ENCODE measurements at places on chromosomes 2 and 18.

DNA sequence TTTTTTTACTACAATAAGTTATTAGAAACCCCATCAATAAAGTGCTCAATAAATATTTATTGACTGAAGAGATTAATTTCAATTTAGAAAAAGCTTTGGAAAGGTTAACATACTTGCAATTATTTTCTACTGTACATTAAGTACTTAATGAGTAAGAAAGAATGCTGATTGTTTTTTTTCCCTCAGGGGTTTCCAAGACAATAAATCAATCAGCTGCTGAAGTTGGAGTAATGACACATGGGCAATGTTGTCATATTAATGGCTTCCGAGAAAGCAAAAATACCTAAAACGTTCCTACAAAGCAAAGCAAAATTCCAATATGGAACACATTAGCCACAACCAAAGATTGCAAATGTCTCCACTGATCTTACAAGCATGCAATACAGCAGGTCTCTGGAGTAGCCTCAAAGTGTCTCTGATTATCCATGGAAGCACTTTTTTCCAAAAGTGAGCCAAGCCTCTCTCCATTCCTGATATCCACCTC is 66.7 kb downstream of the ZC3H6 start:
- DNase-seq, result no peak

DNA sequence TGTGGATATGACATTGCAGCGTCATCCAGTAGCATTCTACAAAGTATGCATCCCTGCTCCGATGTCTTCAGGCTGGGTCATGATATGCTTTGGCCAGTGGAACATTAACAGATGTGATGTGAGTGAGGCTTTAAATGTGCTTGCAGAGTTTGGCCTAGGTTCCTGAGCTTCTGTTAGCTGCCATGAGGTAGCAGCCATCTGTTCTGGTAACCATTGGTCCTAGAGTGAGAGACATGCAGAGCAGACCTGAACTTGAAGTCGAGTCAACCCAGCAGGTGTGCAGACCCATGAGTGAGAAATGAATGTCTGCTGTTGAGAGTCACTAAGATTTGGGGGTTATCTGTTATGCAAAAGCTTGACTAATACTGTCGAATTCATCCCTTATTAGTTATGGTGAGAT is 73.8 kb upstream of the NABP1 start:
- no peak for DNase-seq

DNA sequence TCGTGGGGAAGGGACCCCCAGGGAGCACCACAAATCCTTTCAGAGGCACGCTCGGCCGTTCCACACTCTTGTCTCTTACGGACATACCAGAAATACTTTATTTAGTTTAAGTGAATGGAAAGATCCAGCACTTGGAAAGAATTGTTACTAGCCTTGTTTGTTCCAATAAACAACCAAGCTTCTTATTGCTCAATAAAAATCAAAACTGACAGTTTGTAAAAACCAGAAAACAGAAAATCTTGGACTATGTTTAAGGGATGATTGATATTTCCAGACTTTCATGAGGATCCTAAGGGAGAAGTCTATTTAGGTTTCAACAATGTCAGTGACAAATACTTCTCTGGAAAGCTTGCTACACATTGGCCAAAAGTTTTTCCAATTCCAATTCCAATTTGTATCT is 31.6 kb upstream of the CCBE1 start:
- no peak for DNase-seq

DNA sequence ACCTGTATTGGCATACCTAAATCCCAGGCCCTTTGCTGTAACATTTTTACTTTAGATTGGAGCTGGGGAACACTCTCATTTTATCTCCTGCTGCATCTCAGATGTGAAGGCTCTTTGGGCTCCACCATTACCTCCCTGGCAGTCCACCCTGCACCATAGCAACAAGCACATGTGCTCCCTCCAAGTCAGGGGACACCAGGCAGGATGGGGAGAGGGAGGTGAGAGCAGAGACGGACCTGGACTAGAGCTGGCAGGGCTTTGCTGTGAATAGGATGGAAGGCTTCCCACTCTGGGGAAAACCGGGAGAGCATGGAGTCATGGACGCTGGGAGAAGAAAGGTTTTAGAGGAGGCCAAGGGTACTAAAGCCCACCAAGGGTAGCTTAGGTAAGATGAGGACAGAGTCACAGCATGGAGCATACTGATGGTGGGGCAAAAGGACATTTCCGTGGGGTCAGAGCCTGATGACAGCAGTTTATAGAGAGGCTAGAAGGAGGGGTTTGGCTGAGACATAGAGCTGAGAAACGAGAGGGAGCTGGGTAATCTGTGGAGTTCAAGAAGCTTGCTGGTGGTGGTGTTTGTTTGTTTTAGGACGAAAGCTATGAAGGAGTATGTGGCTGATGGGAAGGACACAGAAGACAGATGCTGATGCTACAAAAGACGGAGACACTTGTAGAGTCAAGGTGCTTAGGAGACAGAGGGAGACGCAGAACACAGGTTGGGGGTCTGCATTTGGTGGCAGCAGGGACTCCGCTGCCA is 134.8 kb downstream of the COL6A3 start:
- peak; percentile 22 for DNase-seq

- DNase-seq, result no peak
Observed at GRCh38 chr18:79409313-79409712, 13.6 kb downstream of the NFATC1 start.

DNA sequence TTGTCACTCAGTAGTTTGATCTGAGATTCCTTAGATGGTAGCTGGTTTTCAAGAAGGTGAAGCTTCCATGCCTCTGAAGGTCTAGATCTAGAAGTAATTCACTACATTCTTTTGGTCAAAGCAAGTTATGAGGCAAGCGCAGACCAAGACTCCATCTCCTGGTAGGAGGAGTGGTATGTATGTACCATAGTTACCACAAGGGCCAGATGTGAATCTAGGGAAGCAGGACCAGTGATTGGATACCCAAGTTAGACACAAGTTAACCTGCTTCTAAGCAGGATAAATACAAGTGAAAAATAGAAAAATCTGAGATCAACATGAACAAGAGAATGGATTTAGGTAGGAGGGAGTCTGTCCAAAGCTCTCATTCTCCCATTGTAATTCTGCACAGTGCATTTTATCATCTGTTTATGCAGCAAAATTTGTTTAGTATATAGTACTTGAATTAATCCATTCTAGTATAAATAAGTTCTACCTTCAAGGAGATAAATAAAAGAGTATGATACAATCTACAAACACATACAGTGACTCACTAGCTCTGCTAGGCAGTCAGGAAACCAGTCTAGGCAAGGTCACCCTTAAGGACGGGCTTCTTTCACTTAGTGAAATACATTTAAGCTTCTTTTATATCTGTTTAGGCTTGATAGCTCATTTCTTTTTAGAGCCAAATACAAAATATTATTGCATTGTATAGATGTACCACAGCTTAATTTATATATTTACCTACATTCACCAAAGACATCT is 14.2 kb upstream of the DOCK10 start:
- peak; percentile 71 for DNase-seq

- DNase-seq, result peak; percentile 61
Observed at GRCh38 chr2:236167297-236168109, 683 bp downstream of the GBX2 start.

GRCh38 chr18:6015364-6015763 is 120.0 kb upstream of the TMEM200C start:
- no peak for DNase-seq

DNA sequence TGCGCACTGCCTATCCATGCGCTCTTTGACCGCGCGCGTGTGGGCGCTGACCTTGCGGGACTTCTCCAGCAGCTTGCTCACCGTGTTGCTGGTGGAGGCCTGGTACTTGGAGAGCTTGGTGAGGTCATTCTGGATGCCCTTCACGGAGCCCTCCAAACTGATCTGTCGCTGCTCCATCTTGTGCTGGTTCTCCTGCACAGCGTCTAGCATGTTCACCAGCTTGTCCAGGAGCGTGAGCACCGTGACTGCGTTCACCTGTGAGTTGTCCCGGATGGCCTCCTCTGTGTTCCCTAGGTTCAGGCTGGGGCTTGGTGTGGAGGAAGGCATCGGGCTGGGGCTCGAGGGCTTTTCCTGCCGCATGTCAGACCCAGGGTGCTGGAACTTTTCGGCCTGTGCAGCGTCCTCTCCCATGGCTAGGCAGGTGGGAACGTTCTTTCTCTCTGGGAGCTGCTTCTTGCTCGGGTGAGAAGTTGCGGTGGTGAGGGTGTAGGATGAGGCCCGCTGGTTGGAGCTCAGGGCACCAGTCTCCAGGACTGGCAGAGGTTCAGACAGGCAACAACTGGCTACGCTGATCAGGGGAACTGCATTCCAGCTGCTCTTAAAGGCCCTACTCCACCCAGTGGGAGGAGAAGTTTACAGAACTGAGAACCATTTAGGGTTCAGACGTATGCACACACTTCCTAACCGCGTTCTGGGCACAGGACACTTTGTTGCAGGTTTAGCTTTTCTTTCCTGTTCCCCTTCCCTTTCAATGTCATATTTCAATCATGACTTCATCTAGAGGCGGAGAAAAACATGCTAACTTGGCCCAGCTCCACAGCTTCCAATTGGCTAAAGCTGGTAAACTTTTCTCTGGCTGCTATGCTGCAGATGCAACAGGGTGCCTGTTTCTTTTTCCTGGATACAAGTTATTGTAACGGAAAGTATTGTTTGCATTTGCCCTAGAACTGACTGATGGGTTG is at the start of gene CAVIN2:
Gene CAVIN2 (minus strand): TSS at position 574 of the 962 bp plus-strand sequence. CDS start 163 bp downstream, at position 411.
- DNase-seq, result peak; percentile 49

DNA sequence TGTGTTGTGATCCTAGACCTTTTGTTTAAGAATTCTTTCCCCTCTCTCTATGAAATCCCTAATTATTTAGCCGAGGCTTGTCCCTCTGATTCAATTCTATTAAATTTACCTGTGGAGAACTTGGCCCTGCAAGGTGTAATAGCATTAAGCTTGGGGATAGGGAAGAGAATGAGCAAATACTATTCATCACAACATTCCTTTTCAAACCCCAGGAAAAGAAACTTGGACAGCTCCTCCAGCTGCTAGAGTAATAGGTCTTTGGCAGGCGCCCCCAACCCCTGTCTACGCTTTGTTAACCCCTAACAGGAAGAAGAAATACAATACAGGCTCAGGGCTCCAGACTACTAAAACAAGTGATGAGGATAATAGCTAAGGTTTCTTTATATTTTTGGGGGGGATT is 957.0 kb downstream of the CPS1 start:
- no peak for DNase-seq

- DNase-seq, result no peak
Observed at GRCh38 chr2:179037807-179038206, 12.1 kb downstream of the CCDC141 start.

GRCh38 chr2:240922982-240923537 is 16.9 kb downstream of the CROCC2 start:
- no peak for DNase-seq

DNA sequence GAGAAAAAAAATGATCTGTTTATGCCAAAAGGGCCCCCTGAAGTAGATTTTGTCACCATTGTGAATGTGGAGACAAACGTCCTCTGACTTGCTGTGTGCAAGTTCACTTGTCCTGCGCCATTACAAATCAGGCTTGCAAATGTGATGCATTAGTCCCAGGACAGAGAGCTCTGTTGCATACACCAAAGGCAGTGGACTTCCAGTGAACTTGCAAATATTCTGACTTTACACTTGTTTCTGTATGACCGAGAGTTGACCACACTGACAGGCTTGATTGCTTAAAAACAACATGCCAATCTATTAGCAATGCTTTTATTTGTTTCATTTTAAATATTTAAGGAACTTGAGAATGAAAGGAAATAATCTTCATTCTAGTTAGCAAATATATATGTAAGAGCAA is 293.2 kb downstream of the PLCL1 start:
- no peak for DNase-seq

DNA sequence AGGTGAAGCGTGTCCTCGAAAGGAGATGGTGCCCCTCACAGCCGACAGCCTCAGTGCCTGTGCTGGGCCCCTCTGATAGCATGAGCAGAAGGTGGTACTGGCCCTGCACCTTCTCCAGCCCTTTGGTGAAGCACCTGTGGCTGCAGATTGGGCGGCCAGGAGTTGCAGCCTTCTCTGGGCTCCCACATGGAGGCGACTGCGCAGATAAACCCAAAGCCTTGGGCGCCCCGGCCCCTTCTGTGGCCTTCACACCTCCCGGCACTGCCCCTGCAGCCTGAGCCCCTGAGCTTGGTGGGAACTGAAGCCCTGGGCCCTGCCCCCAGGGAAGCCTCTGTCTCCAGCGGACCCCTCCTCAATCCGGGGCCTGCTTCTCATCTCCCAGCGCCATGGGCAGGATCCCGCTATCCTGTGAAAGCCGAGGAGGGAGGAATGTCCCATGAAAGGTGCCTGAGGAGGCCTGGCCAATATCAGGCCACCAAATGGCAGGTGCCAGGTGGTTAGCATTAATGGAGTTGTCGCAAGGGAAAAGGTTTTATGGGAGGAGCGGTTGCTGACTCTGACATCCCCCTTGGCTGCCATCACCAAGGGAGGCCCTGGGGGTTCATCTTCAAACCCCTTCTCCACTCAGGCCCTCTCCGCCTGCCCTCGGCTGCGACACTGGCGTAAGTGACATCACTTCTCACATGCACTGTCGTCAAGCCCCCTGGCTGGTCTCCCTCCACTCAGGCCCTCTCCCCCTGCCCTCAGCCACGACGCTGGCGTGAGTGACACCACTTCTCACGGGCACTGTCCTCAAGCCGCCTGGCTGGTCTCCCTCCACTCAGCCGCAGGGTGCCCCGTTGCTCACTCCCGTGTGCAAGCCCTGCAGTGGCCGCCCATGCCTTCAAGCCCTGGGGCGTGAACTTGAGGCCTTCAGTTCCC is 62.4 kb downstream of the DDX1 start:
- DNase-seq, result no peak

GRCh38 chr2:196601430-196602306 is 37.8 kb upstream of the CCDC150 start:
- peak; percentile 99 for DNase-seq

DNA sequence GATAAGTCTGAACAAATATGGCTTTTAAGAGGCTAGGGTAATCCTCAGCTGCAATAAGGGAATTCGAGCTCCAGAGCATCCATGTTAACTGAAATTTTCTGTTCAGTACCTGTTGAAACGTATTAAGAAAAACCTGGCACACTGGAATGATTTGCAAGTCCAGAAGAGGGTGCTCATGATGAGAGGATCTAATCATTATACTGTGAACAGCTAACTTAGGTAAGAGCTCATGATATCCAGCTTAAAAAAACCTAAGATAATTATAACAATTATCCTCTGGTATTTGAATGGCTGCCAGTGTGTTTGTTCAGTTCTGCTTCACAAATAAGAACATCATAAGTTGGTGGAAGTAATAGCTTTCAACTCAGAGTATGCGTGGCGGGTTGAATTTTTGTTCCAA is 1118.3 kb upstream of the DDX18 start:
- peak; percentile 0 for DNase-seq

DNA sequence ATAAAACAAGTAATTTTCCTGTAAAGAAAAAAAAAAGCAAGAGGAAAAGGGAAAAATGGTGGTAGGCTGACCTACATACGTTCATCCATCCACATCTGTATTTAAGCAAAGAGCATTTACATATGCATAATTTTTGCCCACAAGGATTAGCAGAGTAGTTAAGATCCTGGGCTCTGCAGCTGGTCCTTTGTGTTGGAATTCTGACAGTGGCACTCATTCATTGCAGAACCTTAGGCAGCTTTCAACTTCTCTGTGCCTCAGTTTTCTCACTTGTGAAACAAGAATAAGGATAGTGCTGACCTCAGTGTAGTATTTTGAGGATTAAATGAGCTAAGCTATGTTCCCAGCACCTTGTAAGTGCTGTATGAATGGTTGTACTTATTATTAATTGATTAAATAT is 211.3 kb downstream of the ARL4C start:
- DNase-seq, result no peak

- DNase-seq, result peak; percentile 36
Observed at GRCh38 chr2:133710613-133711012, 142.3 kb upstream of the NCKAP5 start.
